ENCODE measurements at places on chromosomes 11 and 22.

- DNase-seq = no peak
These were observed 12.4 kb downstream of the CAVIN3 start for GRCh38 chr11:6307876-6308275.

- DNase-seq = no peak
These were observed 1.8 kb upstream of the DENND5A start for GRCh38 chr11:9266926-9267325.

GRCh38 chr11:74948546-74948897 is 369 bp downstream of the XRRA1 start:
- DNase-seq = no peak

DNA sequence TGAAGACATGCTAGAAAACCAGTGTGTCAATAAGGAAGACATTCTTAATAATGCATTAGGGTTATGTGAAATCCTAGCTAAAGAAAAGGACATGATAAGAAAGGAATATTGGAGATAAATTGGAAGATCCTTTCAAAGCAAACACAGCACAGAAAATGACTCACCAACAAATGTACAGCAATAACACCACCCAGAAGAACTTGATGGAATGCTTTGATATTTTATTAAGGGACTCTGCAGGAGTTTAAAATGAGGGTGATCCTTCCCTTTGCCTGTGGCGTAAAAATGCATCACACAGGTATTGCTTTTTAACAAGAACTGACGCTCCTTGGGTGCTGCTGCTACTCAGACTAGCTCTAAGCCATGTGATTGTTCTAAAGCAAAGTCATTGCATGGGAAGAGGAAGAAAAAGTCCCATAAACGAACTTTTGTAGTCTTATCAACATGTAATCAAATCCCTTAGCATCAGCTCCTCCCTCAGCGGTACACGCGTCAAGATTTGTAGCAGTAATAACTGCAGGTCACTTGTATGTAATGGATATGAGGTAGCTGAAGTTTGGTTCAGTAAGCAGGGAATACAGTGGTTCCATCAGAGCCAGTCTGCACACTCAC is 48.4 kb upstream of the EED start:
- DNase-seq = no peak

GRCh38 chr11:37830529-37830928 is 1232.5 kb upstream of the RAG2 start:
- no peak for DNase-seq

- DNase-seq = no peak
These were observed 912 bp downstream of the KREMEN1 start for GRCh38 chr22:29073618-29074275.

DNA sequence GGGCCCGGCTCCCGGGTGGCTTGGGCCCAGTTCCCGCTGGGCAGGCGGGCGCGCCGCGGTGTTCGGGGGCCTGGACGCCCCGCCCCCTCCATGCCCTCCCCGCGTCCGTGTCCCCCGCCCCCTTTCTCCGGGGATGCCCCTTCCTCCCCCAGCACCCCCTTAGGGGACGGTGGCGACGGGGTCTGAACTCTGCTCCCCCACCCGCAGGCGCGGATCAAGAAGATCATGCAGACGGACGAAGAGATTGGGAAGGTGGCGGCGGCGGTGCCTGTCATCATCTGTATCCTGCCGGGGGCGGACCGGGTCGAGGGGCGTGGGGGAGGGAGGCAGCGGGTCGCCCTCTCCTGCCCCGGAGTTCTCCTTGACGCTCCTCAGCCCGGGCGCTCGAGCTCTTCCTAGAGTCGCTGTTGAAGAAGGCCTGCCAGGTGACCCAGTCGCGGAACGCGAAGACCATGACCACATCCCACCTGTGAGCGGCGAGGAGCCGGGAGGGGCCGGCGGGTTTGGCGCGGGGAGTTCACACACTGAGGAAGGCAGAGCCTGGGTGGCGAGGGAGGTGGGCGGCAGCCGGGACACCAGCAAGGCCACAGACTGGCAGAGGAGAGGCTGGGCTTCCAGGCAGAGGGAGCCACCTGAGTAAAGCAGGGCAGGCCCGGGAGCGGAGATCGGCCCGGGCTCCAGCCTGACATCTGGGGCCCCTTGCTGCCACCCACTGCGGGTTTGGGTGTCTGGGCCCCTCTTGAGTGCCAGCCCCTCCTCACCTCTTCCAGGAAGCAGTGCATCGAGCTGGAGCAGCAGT is 546 bp downstream of the DRAP1 start:
- DNase-seq = peak; percentile 64

- no peak for DNase-seq
These were observed 16.2 kb upstream of the CTTN start for GRCh38 chr11:70381872-70382861.

DNA sequence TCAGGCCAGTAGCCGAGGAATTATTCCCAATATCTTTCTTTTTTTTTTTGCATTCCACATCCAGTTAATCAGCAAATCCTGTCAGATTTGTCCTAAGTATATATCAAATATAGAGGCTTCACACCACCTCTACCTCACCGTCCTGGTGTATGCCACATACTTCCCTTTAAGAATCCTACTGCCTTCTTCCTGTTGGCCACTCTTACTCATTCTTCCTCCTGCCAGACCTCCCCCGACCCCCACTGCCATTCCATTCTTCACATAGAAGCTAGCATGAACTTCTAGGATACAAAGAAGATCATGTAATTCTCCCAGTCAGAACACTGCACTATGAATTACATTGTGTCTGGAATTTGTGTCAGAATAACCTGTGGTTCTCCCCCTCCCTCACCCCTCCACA is 89.5 kb downstream of the TRIM44 start:
- DNase-seq = no peak

DNA sequence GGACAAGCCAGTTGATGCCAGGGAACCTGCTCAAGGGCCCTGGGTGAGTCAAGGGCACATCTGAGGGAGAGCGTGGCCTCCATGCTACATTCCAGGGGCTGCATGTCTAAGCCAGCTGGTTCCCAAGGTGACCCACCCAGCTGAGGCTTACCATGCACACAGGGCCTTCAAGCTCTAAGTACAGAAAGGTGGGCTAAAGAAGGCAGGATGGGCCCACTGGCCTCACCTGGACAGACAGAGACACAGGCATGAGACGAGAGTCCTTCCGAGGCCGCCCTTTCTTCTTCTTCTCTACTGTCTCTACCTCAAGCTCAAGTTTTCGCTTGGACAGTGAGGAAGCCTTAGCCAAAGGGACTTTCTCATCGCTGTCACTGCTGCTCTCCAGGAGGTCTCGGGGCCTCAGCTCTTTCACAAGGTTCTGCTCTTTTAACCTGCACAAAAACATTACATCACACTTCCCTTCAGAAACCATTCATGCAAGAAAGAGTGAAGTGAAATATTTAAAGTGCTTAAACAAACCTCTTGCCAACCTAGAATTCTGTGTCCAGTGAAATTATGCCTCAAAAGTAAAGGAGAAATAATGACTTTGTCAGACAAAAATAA is 69.9 kb downstream of the HIRA start:
- DNase-seq = no peak

DNA sequence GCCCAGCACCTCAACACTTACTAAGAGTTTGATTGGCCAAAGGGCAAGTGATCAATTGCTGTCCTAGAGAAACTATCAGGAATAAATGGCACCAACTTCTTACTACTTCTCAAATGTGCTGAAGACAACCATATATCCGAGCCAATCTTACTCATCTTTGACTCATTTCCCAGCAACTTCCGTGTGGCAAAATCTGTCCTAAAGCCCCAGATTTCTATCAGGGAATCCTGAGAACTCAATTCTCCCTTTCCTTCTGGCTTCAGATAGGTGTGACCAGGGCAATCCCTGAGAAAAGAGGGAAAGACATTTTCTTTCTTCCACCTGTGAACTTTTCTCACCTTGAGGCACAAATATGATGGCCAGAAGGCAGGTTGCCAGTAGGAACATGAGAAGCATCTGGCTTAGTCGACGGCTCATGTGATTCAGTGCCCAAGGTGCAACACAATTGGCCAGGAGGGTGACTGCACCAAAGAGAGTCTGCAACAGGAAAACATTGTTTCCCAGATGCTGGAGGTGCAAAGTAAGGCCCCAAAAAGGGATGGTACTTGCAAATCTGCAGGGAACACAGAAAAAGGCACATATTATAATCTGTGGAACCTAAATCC is 21.8 kb upstream of the SLC22A24 start:
- no peak for DNase-seq

- DNase-seq = no peak
These were observed 56.3 kb upstream of the ZBTB44 start for GRCh38 chr11:130370845-130371590.

DNA sequence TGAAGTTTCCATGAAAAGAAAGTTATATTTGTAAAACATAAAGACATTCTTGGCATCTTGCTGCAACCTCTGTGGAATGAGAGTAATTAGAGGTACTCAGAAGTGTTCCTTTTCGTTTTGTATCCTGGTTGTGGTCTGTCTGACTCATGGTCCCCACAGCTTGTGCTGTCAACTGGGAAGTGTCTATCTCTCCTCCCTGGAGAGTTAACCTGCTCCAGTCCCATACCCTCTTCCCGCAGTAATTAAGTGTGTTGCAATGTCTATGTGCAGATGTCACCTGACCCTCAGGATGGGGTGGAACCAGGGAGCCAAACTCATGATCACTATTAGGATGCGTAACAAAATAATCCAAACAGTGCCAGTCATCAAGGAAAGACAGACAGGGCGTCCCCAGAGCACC is 23.0 kb upstream of the ZDHHC13 start:
- DNase-seq = no peak

GRCh38 chr11:65960824-65961266 is 689 bp upstream of the SART1 start:
- no peak for DNase-seq

- DNase-seq = no peak
These were observed 470.1 kb upstream of the LARGE1 start for GRCh38 chr22:34390400-34390799.

DNA sequence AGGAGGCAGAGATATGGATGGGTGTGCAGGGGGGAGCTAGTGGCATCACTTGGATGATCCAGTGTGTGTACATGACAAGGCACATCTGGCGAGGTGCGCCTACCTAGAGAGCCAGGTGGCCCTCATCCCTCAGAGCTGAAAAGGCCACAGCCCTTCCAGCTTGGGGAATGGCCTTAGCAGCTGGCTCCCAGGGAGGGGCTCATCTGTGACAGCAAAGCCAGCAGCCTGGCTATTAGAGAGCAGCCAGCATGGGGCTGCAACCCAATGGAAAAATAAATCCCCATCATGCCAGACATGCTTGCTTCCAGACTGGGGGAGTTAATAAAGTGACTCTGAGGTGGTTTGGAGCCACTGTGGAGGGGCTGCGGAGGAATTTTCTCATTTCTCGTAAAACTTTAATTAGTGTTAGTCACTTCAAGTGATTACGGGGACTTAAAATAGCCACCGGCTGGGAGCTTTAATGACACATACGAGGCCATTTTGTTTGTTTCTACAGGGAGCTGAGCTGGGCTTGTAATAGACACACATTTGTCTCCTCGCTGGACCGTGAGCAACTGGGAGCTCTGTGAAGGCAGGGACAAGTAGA is 111.2 kb upstream of the ALX4 start:
- DNase-seq = no peak

GRCh38 chr11:43922295-43922648 is 20.2 kb upstream of the C11orf96 start:
- no peak for DNase-seq

DNA sequence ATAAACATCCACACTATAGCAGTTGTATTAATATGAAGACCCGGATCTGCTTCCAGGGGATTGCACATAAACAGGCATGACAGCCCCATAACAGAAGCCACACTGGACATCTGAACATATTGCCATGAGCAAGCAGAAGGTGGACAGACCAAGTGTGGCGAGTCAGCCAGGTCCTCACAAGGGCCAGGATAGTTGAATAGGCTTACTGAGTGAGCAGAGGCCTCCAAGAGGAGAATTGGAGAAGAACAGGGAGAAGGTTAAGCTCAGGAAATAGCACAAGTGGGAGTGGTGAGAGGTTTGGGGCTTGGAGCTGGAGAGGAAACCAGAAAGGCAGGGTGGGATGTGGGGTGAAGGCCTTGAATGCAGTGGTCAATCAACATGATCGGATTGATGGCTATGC is 10.8 kb downstream of the SLC35C1 start:
- no peak for DNase-seq

DNA sequence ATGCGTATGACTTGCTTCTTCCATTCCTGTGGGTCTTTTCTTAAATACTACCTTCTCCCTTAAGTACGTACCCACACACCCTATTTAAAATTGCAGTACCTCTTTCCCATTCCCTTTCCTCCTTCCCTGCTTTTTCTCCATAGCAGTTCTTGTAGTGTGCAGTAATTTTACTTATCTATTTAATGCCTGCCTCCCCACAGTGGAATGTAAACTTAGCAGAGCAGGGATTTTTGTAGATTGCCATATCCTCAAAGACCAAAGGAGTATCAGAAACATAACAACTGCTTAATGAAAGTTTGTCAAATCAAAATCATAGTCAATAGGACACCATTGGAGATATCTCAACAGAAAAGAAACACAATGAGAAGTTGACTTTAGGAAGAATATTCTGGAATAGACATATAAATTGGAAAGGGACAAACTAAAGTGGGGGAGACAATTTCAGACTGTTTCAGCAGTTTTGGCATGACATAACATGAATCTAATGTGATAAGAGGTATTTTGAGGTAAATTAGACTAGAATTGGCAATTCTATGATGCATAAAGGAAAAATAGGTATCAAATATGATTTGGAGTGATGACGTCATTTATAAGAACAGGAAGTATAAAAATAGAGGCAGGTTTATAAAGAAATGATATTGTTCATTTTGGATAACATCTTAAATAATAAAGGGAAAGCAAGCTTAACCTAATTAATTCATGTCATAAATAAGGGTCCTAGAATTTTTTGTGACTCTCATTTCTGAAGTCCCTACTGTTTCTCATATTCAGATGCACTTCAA is 188.4 kb downstream of the SOX6 start:
- no peak for DNase-seq

- DNase-seq = no peak
These were observed 79.3 kb downstream of the CTTN start for GRCh38 chr11:70477609-70478008.

All from T-helper 22 cell (primary cell).